ENCODE measurements at places on chromosomes 5 and 9.

- no peak for DNase-seq
Measured at GRCh38 chr5:124655251-124655917, 91.1 kb downstream of the ZNF608 start.

DNA sequence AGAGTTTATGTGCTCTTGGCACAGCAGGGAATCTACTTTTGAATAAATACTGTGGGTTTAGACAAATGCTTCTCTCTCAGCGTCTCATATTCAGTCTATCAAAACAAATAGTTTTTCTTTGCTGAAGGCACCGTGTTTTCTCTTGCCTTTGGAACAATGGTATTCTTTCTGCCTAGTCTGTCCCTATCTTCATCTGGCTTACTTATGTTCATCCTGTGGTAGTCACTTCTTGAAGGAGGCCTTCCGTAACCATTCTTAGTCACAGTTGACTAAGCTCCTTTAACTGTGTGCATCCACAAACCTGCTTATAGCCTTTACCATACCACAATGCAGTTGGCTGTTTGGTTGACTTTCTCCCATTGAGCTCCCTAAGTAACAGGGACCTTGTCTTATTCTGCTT, 45.9 kb downstream of the LARP1 start:
- DNase-seq = no peak

- DNase-seq = no peak
Measured at GRCh38 chr9:71582347-71582746, 186.0 kb downstream of the CEMIP2 start.

DNA sequence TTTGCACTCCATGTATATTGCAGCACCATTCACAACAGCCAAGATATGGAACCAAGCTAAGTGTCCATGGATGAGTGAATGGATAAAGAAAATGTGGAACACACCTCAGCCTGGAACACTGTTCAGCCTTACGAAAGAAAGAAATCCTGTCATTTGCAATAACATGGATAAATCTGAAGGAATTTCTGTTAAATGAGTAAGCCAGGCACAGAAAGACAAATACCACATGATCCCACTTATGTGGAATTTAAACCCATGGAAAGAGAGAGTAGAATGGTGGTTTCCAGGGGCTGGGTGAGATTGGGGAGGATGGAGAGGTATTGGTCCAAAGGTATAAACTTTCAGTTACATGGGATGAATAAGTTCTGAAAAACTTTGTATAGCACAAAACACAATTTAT, 228.9 kb upstream of the CD180 start:
- DNase-seq = no peak

DNA sequence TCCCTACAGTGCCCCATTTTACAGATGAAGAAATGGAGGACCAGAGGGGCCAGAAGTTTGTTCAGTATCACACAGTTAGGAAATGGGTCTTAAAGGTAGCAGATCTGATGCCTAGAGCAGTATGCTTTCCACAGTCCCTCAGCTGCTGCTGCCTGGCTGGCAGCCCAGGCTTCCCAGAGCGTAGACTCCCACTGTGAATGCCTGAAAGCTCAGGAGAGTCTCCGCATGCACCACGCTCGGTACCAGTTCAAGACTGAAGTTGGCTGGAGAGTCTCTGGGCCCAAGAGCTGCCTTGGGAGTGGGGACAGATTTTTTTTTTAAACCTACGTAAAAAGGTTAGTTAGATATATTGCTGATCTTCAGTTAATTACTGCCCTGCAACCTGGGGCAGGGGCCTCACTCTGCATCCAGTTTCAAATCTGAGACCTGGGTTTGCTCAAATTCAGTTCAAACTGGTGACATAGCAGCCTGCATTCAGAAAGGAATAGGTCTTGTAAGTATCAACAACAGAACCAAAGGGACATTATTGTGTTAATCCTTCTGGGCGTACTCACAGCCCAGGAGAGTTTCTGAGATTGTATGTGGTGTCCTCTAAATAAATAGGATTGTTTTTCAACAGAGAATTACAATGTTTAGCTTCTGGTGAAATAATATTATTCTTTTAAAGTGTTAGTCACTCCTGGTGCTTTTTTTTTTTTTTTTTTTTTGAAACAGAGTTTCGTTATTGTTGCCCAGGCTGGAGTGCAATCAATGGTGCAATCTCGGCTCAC, 8.3 kb downstream of the NANS start:
- no peak for DNase-seq

GRCh38 chr9:70949239-70949638, 172.2 kb downstream of the TRPM3 start:
- no peak for DNase-seq

Data from coronary artery (tissue), 2 donors.